GM12878 (cell line): ENCODE measurements at places on chromosomes 4 and X.

DNA sequence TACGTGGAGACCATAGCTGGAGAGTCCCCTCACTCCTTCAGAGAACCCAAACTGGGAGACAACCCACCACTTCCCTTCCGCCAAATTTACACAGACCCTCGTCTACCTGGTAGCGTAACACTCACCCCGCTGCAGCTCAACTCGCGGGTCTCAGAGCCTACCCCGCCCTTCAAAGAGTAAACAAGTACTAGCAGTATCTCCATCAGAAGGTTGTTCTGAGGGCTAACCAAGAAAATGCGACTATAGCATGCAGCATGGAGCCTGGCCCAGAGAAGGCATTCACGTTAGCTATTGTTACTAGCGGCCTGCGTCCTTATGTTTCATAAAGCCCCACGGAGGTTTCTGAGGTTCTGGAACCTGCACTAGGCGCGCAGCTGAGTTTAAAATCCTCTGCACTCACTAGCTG is 531 bp upstream of the MANBA start:
- DNase-seq = no peak

GRCh38 chr4:78379991-78380729 is 171.4 kb upstream of the ANXA3 start:
- no peak for DNase-seq

DNA sequence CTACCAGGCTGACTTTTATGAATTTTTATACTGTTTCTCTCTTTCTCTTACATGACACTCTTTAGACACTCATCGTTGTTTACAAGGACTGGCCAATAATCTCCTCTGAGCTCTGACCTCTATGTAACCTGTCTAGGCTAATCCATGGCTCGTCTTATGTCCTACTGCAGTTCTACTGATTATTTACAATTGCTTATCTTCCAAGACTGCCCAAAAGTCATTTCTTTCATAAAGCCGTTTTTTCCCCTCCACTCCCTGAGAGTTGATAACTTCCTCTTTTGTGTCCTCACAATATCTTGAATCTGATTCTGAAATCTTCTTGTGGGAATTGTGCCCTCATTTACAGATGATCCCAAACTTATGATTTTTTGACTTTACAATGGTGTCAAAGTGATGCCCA is 18.3 kb upstream of the SNCA start:
- no peak for DNase-seq

- no peak for DNase-seq
Observed at GRCh38 chr4:114200026-114200425, 220.6 kb upstream of the ARSJ start.

DNA sequence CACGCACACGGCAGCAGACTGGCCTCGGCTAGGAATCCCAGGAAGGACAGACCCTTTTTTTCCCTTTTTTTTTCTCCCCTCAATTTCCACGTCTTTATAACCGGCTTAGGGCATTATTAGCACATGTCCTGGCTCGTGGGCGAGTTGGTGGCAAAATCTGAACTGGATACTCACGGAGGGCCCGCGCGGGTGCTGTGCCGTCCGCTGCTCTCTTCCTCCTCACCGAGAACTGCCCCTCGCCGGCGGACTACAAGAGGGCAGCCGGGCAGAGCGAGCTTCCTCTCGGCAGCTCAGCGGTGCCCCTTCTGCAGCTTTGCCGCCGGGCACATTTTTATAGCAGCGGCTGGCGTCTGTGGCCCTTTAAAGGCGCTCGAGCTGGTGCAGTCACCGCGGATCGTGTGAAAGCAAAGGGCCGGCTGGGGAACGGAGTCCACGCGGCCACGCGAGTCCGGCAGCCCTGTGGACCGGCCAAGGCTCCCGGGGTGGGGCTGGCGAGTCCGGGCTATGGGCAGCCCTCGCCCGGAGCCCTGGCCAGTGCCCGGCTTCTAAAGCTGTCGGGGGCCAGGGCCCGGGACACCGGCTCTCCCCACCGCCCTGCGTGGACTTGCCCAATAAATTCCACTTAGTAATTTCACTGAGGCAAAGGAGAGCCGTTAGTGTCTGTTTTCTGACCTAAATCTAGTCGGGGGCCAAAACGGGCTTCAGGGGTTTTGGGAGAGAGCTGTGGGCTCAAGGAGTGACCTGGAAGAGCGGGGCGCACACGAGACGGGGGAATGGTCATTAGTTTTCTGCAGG is 1.3 kb upstream of the CITED1 start:
- no peak for DNase-seq

DNA sequence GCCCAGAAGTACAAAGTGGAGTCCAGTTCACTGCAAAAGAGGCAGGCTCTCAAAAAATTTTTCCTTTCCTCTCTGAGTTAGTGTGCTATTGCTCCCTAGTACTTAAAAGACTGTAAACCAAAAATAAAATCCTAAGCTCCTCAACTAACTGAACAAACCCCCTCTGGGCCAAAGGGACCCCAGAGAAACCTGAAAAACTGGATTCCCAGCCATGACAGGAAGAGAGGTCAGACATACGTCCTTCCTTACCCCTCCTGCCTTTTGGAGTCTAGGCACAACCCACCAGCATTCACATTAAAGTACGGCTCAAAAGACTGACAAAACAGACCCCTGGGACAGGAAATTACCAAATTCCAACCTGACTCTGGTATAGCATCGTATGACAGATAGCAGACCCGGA is 957.9 kb upstream of the PRKX start:
- DNase-seq = no peak

- no peak for DNase-seq
Observed at GRCh38 chr4:181944527-181944926, 298.7 kb upstream of the TENM3 start.

GRCh38 chr4:83732114-83732635 is 196.3 kb downstream of the GPAT3 start:
- no peak for DNase-seq

- no peak for DNase-seq
Observed at GRCh38 chr4:127000846-127001245, 631.9 kb upstream of the INTU start.

DNA sequence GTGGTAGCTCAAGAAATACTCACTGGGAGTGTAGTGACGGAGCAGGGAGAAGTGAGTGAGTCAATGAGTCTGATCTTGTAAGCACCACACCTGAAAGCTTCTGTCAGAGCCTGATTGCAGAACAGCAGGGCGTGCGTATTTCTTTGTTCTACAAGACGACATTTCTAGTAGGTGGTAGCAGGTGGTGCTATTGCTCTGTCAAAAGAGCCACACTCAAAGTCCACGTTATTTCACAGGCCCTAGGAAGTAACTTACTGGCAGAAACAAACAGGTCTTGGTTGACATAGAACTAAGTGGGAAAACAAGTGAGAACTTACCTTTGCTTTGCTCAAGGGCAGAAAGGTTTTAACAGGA is 46.4 kb upstream of the SPRY1 start:
- DNase-seq = no peak

GRCh38 chr4:80173401-80173800 is 23.9 kb upstream of the PRDM8 start:
- no peak for DNase-seq

GRCh38 chr4:143199503-143199902 is 14.8 kb downstream of the USP38 start:
- DNase-seq = no peak

- no peak for DNase-seq
Observed at GRCh38 chr4:16245241-16245640, 19.0 kb upstream of the TAPT1 start.

GRCh38 chrX:29913647-29914046 is 301.7 kb upstream of the MAGEB2 start:
- no peak for DNase-seq

- no peak for DNase-seq
Observed at GRCh38 chr4:158316264-158316663, 106.0 kb downstream of the TMEM144 start.

- no peak for DNase-seq
Observed at GRCh38 chr4:156362581-156362980, 408.9 kb upstream of the CTSO start.

DNA sequence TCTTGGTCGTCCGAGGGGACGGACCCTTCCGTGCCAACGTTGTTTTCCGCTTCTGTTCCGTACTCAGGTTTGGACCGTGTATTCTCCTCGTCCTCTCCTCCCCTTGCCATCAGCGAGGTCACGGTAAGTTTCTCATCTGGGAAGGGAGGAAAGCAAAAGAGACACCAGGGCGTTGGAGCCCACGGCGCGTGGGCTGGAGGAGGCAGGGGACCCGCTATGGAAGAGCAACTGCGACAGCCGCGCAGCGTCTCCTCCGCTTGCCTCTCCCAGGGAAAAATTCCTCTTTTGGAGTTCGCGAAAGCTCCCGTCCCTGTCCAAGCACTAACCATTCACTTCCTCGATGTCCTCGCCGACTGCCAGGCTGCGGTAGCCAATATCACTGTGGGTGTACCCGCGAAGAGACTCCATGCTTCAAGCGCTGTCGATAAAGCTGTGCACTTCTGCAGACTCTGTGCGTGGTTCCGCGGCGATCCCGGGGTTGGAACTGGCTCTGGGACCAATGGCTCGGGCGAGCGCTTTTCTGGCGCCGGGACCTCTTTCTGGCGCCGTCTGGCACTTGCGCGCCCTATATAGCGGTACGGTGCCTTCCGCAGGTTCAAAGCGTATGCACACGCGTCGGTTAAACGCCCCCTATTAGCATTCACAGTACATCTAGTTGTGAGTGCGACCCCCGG is at the start of gene ESX1:
Gene ESX1 (minus strand): TSS at position 492 of the 674 bp plus-strand sequence. CDS start 84 bp downstream, at position 408.
- DNase-seq = no peak

DNA sequence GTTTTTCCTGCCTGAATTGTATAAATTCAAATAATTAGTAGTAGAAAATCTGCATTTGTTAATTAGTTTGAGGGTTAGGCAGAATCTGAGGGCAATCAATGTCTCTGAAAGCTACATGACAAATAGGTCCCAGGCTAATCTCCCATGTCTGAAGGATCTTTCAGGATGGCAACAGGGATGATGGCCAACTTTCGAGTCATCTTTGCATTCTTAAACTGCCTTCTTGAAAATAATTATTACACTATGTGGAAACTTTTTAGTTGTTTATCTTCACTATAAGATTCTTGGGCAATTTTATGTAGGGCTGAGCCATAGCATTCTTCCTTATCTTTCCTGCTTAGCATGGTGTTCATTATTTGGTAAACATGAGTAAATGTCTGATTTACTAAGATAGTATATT is 490.3 kb upstream of the EPHA5 start:
- DNase-seq = no peak

DNA sequence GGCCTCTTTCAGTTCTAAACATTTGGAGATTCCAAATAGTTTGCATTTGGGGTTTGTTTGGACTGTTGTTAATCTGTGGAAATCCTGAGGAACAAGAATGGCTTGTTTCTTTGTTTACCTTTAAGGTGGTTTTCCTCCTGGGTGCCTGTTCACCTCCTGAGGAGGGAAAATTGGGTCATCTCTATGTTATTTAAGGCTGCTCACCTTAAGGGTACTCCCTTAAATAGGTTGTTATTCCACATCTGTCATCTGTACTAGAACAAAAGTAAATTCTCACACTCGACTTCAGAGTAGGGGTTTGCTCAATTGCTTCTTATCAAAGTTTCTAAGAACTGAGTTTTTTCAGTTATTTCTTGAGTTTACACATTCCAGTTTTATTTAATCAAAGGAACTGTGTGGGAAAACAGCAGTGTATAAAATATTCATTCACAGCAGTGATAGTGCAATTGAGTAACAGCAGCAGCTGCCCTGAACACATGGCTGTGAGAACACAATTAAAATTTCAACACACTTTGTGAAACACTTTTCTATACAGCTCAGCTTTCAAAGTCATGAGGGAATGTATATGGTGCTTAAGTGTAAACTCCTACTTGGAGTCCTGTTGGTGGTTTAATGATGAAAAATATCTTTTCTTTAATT is 238.5 kb upstream of the PGRMC2 start:
- no peak for DNase-seq

DNA sequence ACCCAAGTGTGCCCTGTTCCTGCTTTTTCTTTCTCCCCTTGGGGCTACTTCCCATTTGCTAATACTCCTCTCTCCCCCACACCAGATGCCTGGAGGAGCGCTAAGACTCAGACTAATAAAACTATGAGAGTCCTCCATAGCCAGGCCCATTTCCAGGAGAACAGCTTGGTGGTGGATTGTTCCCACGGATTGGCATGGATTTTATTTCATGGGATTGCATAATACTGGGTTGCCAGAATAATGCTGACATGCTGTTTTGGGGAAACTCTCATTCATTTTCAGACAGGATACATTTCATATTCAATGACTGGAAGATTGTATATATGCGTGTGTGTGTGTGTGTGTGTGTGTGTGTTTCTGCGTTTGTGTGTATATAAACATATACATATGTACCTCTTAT is 447.5 kb upstream of the PITX2 start:
- no peak for DNase-seq

- DNase-seq = no peak
Observed at GRCh38 chrX:81305240-81305639, 103.3 kb downstream of the SH3BGRL start.

DNA sequence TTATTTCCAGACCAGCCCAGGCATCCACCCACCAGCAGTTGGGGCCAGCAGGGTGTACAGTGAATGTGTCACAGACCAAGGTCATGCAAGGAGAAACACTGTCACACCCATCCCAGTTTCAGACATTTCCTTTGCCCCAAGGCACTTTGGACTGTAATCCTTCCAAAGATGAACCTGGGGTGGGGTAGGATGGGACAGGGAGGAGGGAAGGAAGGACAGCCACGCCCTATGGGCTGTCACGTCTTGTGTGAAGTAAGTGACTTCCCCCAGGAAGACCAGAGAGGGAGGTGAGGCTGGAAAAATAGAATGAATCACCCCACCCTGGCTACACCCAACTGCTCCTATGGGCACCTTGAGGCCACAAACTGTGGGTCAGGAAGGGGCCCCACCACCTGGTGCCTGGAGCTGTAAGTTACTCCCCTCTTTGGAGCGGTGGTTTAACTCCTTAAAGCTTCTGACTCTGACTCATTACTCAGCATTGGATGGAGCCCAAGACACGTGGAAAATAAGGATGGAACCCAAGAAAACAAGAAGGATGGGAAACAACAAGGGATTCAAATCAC is 349.9 kb upstream of the KLF3 start:
- DNase-seq = no peak

GRCh38 chrX:106894392-106894909 is 8.7 kb downstream of the RIPPLY1 start:
- no peak for DNase-seq

- DNase-seq = no peak
Observed at GRCh38 chr4:112153211-112153791, 8.0 kb downstream of the FAM241A start.

- DNase-seq = no peak
Observed at GRCh38 chr4:139817657-139818452, 152.2 kb downstream of the MGST2 start.
